ENCODE measurements at places on chromosomes 2 and 18. TPM values are rescaled to one million over a fixed set of nuclear protein-coding genes. Genes with fewer than 3 reads are reported as not detected.

GRCh38 chr2:66569974-66570373 is 135.0 kb downstream of the MEIS1 start:
- DNase-seq, result no peak

IL36RN gene
- total RNA-seq, result not detected

GRCh38 chr2:230217424-230217823 is 2.4 kb downstream of the SP110 start:
- DNase-seq, result no peak

TEX44 gene
- not detected for total RNA-seq

DNA sequence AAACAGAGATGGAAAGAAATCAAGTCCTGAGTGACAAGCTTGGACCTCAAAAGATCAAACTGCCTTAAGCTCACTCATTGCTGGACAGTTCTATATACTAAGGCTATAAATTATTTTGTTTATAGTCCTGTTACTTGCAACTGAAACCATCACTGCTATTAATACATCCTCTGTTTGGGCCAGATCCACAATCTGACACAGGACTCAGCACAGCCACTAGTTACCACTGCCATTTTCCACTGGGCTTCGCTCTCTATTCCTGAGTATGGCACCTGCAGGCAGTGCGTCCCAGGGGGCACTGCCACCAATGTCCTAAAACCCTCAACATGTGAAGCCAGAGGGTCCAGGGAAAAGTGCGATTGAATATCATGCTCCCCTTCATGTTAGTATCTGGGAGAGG is 52.3 kb downstream of the CYP26B1 start:
- DNase-seq, result no peak

DNA sequence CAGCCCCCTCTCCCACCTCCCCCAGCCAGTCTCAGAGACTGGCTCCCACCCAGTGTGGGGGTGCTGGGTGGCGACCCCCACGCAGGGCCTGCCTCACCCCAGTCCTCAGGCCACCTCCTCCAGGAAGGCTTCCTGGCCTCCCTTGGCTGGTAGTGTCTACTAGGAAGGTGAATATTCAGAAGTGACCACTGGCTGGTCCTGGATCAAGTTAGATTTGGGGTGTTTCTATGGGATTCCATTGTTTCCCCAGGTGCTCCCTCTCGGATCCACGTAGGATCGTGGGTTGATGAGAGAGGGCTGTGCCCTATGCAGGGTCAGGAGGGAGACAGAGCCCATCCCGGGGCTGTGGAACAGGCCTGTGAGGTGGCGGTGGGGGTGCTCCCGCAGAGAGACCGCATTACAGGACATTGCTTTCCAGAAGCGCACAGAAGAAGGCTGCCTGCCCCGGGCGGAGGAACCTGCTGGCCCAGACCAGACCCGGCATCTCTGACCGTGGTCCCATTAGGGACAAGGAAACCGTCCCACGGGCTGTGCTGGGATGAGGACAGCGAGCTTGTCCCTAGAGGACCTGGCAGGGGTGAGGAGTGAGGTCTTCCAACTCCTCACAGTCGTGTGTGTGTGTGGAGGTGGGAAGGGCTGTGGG is 3.3 kb downstream of the PDCD1 start:
- no peak for DNase-seq

- peak; percentile 96 for DNase-seq
Observed at GRCh38 chr2:151828143-151828889, at the start of gene ARL5A. TSS of gene ARL5A (minus strand) at chr2:151828421. CDS start at chr2:151828176, 245 bp downstream.

DNA sequence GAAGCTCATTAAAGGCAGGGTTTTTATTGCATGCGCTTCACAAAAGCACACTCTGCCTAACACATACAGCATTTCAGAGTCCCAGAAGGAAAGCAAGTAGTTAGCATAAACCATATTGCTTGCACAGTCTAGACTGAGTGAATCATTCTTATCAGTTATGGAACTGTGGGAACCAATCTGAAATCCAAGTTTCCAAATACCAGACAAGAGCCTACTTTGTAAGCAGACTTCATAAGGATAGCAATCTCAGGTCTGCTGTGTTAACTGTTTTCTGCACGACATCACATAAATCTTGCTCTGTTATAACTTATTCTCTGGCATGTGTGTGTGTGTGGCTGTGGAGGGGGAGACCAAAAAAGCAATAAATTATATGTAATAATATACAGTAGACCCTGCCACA is 608.1 kb upstream of the REG3G start:
- no peak for DNase-seq

DNA sequence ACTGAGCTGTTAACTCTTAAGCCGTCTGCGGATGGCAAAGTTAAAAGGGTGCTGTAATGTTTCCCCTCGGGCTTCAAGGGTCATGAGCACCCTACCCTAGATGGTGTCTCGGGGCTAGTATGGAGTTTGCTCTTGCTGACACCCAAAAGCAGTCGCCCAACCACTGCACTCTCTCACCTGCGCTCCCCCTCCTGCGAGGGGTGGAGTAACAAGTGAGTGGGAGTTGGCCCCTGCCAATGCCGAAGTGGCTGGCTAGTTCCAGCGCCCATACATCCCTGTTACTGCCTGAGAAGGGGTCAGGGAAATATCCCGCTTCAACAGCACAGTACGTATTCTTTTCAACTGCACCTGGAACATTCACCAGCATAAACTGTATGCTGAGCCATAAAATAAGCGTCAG is 47.5 kb downstream of the FAM117B start:
- no peak for DNase-seq

- DNase-seq, result no peak
Observed at GRCh38 chr2:157469726-157470125, 25.8 kb upstream of the CYTIP start.

LRRTM4 gene
- not detected for total RNA-seq

DNA sequence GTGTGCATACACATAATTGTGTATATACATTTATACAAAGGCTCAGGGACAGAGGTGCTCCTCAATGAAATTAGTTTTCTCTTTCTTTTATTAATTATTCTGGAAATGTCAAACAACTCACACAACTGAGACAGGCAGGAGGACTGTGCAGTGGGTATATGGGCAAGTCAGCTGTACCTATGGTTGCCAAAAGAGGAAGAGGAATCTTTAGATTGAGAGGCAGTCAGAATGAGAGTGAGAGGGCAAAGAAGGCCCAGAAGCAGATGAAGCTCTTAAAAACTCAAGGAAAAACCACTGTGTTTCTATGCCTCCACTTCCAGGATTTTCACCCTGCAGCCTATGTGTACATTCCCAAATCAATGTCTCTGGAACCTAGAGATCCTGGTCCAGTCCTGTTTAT is 79.1 kb downstream of the CACNB4 start:
- DNase-seq, result no peak

KIAA2012 gene
- not detected for total RNA-seq

DNA sequence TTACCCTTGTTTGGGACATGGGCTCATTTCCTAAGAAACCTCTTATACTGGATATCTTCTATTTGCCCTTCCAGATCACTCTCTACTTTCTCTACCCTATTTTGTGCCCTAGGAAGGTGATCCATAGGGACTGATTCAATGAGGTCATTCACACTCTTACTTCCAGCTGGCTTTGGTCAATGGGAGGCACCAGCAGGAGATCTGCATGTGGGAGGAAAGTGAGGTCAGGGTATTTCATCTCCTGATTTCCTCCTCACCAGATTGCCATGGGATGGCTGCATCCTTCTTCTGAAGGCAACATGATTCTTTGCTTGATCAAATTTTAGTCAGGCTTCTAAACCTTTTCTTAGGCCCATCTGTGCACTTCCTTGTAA is 15.2 kb downstream of the M1AP start:
- no peak for DNase-seq

DNA sequence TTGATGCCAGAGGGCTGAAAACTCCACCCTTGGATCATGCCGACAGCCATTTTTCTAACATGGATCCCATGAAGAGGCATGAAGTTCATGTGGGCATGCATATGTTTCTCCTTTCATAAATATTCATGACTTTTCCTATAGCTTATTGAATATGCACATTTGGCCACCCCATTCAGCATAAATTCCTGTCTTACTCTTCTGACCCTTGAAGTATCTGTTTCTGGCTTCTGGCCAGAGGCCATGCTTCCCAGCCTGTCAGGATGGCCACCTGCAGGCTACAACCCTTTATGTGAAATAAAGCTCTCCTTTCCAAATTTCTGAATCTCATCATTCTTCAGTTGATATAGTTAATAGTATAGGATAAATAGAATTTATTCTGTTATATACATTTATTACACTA is 19.6 kb upstream of the MSTN start:
- no peak for DNase-seq

UGT1A8 gene
- not detected for total RNA-seq

DNA sequence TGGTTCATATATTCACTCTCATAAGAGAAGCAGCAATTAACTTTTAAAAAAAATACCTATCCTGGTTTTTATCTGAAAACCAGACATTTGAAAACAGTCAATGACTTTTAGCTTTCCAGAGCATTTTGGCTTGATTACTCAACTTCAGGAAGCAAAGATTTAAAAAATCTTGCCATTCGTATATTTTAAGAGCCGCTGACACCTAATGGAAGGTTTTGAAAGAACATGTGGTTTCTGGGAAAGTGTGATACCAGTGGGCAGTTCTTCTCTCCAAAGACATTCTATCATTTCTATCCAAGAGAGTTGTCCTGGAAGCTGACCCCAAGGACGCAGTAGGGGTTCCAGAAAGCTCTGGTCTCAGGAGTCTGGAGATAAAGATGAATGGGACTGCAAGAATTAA is 234.7 kb downstream of the TTC32 start:
- DNase-seq, result no peak

DNA sequence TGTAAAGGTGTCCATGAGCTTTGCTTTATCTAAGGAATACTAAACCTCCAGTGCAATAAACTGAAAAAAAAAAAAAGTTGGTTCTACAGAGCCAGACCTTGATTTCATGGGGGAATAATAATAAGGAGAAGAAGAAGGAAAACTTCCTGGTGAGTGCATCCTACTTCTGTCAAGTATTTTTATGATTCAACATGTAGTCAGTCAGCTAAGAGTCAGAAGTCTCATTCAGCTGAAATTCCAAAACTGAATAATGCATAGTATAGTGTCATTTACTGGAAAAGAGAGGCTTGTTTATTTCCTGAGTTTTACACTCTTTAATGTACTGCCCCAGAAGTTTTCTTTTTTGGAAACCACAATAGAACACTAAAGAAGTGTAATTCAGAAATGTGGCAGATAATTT is 77.8 kb upstream of the TACR1 start:
- no peak for DNase-seq

GRCh38 chr18:50970006-50970405 is 2.2 kb downstream of the ELAC1 start:
- DNase-seq, result no peak

SERPINB7 gene
- not detected for total RNA-seq

TMEM127 gene
- total RNA-seq, result 29.8 TPM

- DNase-seq, result no peak
Observed at GRCh38 chr2:69969991-69970390, 8.6 kb upstream of the ASPRV1 start.

GPR45 gene
- not detected for total RNA-seq

DNA sequence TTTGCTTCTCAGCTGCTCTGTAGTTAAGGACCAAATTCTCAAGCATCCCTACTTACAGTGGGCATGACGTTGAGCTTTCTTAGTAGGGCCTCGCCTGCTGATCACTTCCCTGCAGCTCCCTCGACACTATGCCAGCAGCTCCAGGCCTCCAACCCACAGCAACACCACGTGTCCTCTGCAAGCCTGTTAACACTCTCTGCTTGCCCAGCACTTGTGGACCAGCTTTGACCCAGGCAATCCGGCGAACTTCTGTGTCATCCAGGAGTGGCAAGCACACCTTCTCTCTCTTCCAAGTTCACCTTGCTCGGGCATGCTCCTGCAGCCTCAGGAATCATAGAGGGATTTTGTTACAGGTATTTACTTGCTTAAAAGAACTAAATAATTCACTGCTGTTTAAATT is 138.6 kb upstream of the FHL2 start:
- DNase-seq, result no peak

GRCh38 chr2:41598161-41598894 is 449.5 kb upstream of the PKDCC start:
- no peak for DNase-seq

Measured in CD8-positive, alpha-beta memory T cell (primary cell).